H1 (cell line): ENCODE measurements at places on chromosomes 4 and X. TPM values are rescaled to one million over a fixed set of nuclear protein-coding genes. Genes with fewer than 3 reads are reported as not detected.

DNA sequence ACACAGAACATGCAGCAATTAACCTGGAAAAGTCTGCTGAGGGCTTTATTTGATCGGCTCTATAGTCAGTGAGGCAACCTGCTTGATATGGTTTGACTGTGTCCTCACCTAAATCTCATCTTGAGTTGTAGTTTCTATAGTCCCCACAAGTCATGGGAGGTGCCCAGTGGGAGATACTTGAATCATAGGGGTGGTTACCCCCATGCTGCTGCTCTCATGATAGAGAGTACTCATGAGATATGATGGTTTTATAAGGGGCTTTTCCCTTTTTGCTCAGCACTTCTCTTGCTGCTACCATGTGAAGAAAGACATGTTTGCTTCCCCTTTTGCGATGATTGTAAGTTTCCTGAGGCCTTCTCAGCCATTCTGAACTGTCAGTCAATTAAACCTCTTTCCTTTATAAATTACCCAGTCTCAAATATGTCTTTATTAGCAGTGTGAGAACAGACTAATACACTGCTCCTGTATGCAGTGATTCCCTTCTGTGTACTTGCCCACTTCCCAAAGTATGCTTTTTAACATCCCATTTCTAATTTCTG, 78.2 kb downstream of the NPFFR2 start:
- no peak for DNase-seq

DNA sequence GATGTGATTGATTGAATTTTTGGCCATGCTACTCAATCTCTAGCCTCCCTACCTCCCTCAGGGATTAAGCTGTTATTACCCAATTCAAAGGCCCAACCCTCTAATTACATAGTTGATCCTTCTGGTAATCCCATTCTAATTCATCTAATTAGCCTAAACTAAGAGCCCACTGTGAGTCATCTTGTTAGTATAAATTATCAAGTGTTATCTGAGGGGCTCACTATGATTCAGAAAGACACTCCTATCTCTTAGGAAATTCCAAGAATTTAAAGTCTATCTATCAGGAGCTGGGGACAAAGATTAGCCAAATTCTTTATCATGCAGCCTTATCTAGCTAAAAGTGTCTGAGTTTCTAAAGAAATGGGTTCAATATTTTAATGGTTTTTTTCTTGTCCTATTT, 32.9 kb upstream of the VEGFC start:
- no peak for DNase-seq

DNA sequence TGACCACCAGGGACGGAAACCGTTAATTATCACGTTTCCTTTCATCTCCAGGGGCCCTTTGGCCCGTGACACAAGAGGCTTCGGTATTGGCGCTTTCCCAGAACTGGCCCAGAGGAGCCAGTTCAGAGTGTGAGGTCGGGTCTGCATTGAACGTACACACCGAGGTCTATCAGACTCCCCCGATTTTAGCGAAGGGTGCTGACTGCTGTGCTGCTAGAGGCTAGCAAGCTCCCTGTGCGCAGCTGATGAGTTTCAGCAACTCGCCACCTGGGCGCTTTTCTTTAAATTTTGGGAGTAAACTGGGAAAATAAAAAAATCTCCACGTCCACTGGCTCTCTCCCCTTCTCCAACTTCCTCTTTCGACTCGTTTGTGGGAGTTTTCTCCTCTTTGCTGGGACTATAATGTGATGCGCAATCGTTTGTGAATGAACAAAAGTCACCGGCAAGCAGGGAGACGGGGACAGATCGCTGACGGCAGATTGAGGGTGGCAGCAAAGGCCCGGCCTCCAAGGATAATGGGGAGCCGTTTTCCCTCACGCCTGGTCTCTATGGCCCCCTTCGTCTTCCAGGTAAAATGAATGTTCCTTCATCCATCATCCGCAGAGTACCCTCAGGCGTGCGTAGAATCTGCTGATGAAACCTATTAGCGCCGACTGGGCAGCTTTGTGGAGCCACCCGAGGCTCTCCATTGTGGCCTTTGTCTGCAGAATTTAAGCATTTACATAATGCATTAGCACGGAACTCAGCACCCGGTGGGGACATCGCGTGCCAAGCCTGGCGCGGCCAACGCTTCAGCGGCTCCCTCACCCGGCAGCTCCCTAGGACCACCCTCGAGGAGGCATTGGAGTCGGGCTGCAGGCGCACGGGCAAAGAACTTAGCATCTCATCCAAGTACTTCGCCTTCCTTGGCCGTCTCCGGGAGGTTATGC, 1.6 kb upstream of the LRAT start:
- DNase-seq, result peak; percentile 64

- no peak for DNase-seq
Measured at GRCh38 chrX:136146614-136147314, 569 bp upstream of the FHL1 start.

GRCh38 chr4:60034361-60034760, 1165.8 kb upstream of the ADGRL3 start:
- no peak for DNase-seq

DNA sequence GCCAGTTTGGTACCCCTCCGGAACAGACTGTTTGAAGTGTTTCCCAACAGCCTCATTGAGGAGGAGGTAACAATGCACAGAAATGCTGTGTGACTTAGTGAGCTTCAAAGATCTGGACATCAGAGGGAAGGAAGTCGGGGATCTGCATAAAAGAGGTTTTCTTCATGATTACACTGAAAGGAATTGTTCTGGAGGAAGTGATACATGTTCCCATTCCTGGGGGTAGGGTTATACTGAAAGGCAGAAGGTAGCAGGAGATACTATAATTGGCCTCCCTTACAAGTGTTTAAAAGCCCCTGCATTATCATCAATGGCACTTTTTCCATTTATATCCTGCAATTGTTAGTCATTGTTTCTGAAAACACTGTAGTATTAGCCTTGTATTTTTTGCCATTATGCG, 94.0 kb upstream of the DKK2 start:
- no peak for DNase-seq

DNA sequence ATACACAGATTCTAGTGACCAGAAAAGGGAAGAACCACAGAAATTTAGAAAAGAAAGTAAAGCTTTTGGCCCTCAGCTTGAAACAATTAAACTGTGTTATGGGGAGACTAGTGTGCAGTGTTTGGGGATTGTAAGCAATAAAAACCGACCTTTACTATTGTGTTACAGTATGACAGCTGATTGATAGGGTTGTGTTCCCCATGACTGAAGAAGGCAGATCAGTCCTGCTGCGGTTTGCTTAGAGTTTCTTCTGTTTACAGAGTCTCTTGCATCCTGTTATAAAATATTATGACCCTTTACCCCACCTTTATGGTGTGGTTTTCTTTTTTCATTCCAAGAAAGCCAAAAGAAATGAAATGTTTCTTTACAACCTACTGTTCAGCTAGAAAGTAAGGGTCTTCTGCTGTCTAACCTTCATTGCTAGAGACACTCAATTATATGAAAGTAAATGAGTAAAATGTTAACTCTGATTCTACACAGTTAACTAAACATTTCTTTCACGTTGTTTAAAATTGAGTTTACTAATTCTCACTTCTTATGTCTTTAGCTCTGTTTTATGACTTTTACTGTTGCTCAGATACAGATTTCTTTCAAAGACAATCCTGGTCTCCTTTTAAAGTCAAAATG, 18.1 kb downstream of the CHIC1 start:
- DNase-seq, result no peak

DNA sequence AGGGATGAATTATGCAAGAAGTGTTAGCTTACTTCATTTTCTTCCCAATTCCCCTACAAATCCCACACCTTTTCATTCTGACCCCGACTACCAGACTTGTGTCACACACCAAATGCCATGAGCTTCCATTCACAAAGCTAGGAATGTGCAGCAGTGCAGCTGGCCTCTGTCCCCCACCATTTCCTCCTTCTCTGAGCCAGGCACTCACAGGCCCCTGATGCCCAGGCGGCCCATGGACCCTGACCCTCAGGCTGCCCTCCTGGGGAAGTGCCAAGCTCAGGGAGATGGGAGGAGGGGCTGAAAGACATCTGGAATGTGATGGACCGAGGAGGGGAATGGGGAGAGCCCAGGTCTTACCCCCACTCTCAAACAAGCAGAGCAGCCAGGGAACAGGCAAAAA, 67.0 kb upstream of the BCOR start:
- DNase-seq, result peak; percentile 43

DNA sequence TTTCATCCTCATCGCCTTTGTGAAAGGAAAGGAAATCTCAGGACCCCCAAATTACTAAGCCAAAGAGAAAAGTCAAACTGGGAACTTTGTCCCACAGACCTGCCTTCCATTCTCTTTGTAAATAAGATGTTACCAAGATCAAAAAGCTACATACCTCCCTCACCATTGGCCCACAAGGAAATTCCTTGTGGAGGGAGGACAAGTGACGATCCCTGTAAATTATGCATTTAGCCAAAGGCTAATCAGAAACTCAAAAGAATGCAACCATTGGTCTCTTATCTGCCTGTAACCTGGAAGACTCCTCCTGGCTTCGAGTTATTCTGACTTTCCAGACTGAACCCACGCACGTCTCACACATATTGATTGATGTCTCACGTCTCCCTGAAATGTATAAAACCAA, 70.3 kb downstream of the SHOX start:
- DNase-seq, result no peak

GRCh38 chrX:75522565-75523431, at the start of gene ZDHHC15:
Gene ZDHHC15, minus strand, starts transcription at chrX:75523037. Its CDS starts 13 bp downstream, at chrX:75523024.
- peak; percentile 60 for DNase-seq

GRCh38 chrX:38431525-38431924, 79.1 kb downstream of the OTC start:
- no peak for DNase-seq

DNA sequence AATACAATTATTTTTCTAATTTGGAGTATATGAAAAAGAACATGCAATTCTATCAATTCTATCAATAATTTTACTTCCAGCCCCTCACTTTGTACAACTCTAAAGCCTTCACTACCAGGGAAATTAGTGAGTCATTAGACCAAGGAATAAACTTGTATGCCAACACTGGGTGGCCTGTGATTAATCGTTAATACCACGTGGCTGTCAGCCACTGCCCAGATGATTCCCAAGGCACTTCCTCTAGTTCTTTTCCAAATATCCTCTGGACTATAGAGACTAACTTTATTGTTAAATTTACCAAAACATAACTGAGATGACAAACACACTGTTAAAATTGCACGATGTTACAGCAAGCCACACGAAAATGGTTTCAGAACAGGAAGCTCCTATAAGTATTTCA, 45.7 kb downstream of the MID1 start:
- DNase-seq, result no peak

DNA sequence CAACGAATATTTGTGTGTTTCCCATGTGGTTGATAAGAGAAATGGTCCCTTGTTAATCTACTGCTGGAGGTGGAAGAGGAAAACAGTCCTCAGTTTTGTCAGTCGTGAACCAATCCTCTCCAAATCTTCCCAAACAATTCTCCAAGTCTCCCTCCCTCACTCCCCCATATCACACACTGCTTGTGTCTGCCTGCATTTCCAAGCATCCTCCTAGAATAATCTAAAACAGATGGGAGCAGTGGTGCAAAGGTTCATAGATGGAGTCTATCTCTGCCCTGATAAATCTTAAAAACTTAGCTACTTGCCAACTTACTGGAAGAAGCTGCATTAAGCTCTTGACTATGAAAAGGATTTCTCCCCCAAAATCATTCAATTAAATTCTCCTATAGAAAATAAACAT, 43.7 kb upstream of the SH3KBP1 start:
- DNase-seq, result no peak

DNA sequence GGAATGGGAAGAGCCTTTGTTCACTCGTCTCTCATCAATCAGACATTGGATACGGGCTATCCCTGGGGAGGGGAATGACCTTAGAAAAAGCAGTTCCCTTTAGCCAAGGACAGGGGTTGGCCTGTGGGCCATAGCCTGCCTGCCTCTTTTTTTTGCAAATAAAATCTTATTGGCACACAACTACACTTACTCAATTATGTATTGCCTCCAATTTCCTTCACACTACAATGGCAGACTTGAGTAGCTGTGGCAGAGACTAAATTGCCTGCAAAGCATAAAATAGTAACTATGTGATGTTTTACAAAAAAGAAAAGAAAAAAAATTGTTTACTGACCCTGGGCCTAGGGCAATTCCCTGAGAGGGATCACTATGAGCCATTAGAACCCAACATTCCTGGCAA, 23.4 kb downstream of the PPP1R2C start:
- DNase-seq, result no peak

DNA sequence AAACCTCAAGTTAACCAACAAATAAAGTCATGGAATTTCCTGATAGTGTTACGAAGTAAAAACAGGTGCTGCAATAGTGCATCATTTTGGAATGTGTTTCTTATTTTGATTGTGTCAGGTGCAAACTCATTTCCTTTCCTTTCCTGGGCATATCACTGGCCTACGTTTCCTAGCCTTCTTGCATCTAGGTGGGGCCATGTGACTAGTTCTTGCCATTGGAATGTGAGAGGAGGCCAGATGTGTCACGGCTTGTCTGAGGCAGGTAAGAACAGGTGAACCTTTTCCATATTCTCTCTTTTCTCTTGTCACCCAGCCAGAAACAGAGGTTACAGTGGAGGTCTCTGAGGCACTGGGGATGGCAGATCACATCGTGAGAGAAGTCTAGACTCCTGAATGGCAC, 868.0 kb downstream of the RPA4 start:
- DNase-seq, result no peak

DNA sequence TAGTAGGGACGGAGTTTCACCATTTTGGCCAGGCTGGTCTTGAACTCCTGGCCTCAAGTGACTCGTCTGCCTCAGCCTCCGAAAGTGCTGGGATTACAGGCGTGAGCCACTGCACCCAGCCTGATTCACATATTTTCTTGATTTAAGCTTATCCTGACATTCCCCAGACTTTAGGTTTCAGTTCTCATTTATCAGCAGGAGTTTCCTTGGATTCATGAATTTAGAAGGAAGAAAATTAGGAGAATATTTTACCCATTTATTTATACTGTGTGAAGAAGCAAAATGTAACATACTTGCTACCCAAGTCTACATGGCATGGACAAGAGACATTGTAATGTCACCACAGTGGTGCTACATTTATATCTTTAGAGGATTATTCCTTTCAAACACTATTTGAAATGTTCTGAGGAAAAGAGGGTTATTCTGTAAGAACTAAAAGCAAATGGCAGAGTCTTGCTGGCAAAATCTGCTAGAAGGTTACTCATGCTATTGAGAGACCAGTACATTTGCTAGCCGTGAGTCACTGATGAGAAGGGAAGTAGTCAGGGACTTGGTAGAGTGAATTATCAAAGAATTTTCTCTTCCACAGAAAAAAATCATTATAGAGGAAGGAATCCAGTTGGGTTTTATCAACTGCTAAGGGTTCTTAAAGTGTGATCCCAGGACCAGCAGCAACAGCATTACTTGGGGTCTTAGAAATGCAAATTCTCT, 26.1 kb upstream of the CFAP299 start:
- no peak for DNase-seq

DNA sequence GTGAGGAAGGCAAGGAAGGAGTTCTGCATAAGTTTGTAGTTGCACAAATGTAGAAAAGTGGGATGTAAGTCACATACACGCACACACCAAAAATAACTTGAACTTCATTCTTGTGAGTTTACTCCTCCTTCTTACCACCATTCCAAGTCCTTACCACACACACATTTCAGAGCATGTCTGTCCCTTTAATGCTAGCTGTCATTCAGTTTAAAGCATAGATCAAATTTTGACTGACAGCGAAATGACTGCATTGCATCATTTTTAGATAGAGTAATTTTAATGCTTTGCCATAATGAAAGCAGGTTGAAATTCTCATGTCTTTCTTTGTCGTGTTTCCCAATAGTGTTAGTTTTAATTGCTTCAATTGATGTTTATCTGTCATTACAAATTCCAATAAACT, 629.6 kb upstream of the HTR2C start:
- DNase-seq, result no peak

GRCh38 chr4:14855719-14856061, 146.6 kb upstream of the CPEB2 start:
- DNase-seq, result no peak

The MAGT1 gene
- total RNA-seq, result 44.5 and 47.6 TPM in 2 replicates

The JADE3 gene
- 21.5 and 25.2 TPM in 2 replicates for total RNA-seq

The LETM1 gene
- total RNA-seq, result 50.1 and 53.1 TPM in 2 replicates

The GPC4 gene
- 225 and 230 TPM in 2 replicates for total RNA-seq
